Lung (tissue), 17 donors: ENCODE measurements at places on chromosomes 7 and 10. TPM values are rescaled to one million over a fixed set of nuclear protein-coding genes. Genes with fewer than 3 reads are reported as not detected.
A peak's percentile ranks its signal among the peaks of the same experiment; 100 is the strongest.

DNA sequence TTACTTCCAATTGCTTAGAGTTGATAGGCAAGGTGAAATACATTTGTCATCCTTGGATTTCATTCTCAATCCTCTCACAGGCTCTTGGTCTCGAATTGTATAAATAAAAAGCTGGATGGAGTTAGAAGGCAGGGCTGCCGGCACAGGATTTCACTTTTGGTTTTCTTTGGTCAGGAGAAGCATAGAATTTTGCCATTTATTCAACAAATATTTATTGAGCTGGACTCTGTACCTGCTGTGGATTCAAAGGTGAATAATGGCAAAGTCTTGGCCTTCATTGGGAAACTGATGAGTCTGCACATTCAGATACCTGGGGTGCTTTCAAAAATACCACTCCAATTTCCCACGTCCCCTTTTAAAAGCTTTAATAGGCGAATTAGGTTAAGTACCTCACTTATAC lies 49.7 kb downstream of the PDK4 start:
- DNase-seq: no peak

DNA sequence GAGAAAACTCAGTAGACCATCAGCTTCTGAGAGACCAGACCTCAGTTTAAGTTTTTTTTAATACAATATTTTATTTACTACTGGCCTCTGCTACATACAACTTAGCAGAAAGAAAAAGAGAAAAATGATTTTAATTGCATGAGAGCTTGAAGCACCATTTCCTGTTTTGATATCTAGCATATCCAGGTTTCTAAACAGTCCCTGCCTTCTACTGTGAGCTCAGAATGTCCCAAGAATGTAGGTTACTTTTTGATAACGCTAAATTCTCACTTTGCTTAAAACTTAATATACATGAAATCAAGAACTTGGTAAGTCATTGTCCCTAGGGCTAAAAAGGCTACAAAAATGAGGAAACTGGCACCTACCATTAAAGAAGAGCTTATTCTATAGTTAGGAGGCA lies 7.0 kb downstream of the TMEM243 start:
- no peak for DNase-seq

GRCh38 chr10:91799612-91799975 lies 1.4 kb downstream of the TNKS2 start:
- no peak for DNase-seq

The EBLN1 gene
- not detected for polyA plus RNA-seq

The SMO gene
- 2.5 TPM for polyA plus RNA-seq

The CALHM3 gene
- not detected for polyA plus RNA-seq

DNA sequence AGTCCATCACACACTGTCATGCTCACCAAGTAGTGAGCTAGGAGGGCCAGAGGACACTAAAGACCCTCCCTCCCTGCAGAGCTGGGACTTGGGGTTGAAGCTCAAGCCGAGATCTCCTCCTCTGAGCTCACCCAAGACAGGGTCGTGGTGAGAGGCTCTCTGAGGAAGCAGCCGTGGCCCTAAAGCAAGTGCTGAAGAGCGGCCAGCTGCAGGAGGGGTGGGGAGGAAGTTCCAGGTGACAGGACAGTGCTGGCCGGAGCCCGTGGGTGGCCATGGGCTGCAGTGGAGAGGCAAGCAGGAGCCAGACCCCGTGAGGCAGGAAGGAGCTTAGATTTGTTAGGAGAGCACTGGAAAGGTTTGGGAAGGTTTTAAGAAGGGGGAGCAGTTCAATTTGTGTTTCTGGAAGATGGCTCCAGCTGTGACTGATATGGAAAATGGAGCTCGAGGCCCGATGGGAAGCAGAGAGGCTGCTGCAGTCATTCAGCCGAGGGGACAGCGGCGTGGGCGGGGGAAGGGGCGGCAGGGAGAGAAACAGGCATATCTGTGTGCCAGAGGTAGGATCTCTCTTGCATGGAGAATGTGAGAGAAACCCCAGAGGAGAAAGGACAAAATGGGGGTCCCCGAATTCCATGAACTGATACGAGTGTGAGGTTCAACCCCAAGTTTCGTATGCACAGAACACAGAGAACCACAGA lies 26.9 kb upstream of the DNAAF5 start:
- DNase-seq: no peak

- DNase-seq: no peak
These were observed 11.3 kb downstream of the OIT3 start for GRCh38 chr10:72904806-72905205.

- no peak for DNase-seq
These were observed 90.0 kb downstream of the NRP1 start for GRCh38 chr10:33244354-33244967.

GRCh38 chr7:107579885-107580715 lies at the start of gene BCAP29:
BCAP29 (plus strand) TSS chr7:107580246; CDS start chr7:107580773, 527 bp downstream.
- peak; percentile 80 for DNase-seq

DNA sequence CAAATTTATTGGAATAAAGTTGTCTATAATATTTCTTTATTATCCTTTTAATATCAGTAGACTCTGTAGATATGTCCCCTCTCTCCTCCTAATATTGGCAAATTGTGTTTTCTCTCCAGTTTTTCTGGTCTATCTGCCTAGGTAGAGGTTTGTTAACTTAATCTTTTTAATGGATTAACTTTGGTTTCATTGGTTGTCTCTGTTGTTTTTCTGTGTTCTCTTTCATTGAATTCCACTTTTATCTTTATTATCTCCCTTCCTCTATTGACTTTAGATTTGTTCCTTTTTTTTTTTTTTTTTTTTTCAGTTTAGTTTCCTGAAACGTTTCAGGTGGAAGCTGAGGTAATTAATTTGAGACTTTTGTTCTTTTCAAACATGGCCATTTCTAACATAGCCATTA lies 10.6 kb downstream of the PLEKHS1 start:
- DNase-seq: no peak

- DNase-seq: no peak
These were observed 159.2 kb downstream of the CHN2 start for GRCh38 chr7:29353810-29354209.

GRCh38 chr7:124399941-124400340 lies 365.7 kb downstream of the GPR37 start:
- DNase-seq: no peak

- no peak for DNase-seq
These were observed 24.8 kb downstream of the DPCD start for GRCh38 chr10:101612872-101613271.

DNA sequence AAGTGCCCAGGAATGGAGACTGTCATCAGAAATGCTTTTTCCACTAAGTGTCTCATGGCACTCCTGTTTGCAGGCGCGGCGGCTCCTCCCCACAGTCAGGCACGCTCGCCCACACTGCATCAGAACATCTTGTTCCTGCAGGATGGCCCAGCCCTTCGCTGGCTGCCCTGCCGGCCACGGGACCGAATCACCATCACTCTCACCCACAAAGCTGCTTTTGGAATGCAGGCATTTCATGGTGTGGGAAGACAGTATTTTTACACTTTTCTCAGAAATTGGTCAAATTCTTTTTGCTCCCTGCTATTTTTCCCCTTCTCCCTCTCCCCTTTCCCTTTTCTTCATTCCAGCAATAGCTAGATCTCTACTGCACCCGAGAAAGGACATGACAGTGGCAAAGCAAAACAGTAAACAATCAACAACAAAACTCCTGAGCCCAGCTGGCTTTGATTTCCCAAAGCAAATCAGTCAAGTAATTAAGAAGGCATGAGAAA lies 176.1 kb upstream of the TNS3 start:
- peak; percentile 27 for DNase-seq

- DNase-seq: no peak
These were observed 53.4 kb downstream of the TAS2R16 start for GRCh38 chr7:122942059-122942458.

GRCh38 chr7:41880107-41880506 lies 177.2 kb upstream of the INHBA start:
- DNase-seq: no peak

- DNase-seq: peak; percentile 18
These were observed 87.6 kb upstream of the MTPN start for GRCh38 chr7:136064627-136065237.

- DNase-seq: no peak
These were observed 821.0 kb upstream of the IGFBP3 start for GRCh38 chr7:46741938-46742540.
